Adipocyte (in vitro differentiated cells): ENCODE measurements at places on chromosomes 12 and 14.

DNA sequence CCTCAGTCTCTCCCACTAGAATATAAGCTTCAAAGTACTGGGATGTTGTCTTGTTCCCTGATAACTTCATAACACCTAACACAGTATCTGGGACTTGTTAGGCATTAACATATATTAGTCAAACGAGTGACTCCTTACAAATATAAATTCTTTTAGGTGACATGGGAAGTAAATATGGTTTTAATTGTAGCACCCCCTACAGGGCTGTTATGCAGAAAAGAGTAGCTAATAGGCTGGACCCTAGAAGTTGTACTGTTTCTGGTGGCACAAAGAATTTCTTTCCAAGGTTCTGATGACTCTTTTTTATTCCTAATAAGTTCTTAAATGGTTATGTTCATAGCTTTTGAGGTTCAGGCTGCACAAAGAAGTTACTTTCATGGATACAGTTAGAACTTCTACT, 29.8 kb downstream of the GPATCH2L start:
- DNase-seq = peak; percentile 14

- peak; percentile 55 for DNase-seq
Measured at GRCh38 chr14:24095271-24096068, 1.4 kb downstream of the PCK2 start.

- no peak for DNase-seq
Measured at GRCh38 chr12:119423285-119423684, 88.8 kb downstream of the CCDC60 start.

- no peak for DNase-seq
Measured at GRCh38 chr12:108543652-108544051, 17.3 kb downstream of the SART3 start.

DNA sequence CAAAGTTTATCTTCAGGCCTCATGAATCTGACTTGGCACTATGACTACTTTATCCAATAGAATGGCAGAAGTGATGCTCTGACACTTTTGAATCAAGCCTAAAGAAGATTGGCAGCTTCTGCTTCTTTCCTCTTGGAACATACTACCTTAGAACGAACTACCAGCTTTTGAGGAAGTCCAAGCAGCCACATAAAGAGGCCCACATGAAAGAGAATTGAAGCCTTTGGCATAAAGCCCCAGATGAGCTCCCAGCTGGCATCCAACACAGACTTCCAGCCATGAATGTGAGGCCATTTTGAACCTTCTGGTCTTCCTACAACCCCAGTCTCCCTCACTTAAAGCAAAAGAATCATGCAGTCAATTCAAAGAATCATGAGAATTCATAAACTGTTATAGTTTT, 65.8 kb downstream of the EEA1 start:
- no peak for DNase-seq

DNA sequence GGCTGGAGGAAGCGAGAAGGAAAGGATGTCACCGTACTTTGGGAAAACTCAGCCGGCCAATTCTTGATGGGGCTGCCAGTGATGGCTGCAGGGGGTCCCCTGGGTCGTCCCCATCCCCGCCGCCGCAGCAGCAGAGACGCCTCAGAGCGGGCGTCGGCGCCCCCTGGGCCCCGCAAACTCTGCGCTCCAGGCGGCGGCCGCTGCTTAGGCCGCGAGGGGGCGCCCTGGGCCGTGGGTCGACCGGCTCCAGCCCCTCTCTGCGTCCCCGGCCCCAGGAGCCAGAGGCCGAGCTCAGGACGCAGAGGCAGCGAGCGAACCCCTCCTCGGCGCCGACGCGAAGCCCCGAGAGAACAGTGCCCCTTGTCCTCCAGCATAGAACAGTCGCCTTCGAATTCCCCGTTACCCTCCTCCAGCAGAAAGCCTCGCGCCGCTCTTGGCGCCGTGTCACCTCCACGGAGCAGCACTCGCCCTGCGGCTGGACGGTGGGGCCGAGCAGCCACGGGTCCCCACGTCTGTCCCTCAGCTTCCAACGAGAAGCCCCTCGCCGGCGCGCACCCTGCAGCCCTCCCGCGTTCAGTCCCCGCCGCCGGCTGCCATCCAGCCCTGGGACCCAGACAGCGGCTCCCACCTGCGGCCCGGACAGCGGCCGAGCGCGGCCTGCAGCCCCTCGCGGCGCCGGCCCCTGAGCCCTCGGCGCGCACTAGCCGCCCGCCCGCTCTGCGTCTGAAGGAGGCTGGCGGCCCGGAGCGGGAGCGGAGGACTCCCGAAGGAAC, 106.6 kb downstream of the PRICKLE1 start:
- DNase-seq = peak; percentile 92

DNA sequence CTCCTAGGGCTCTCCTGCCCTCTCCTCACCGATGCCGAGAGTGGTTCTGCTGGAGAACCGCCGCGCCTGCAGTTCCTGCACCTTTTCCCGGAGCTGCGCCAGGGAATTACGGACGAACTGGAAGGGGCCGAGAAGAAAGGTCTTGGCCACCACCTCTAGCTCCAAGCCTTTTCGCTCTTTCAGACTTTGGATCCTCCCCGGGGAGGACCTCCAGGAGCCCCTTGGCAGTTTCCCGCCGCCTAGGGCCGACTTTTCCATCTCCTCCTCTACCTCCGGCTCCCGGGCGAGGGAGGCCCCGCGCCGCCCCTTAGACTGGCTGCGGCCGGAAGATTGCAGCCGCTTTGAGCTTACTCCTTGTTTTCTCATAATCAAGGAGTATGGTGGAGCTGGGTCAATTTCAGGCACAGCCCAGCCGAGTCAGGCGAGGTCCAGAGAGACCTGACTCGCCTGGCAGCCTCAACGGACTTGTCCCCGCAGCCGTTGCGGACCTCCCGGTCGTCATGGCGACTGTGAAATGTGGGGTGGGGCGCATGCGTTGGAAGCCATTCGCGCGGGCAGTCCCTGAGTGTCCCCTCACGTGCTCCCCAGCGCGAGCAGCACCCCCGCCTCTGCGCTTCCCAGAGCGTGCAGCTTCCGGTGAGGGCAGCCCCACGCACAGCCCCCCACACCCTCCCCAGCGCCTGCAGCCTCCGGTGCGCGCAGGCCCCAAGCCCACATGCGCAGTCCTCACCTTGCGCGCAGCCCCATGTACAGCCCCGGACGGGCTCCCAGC, at the start of gene DPY19L2:
TSS of gene DPY19L2 (minus strand) at position 466 of the 772 bp plus-strand sequence. CDS start at position 366, 100 bp downstream.
- DNase-seq = peak; percentile 77

- DNase-seq = no peak
Measured at GRCh38 chr12:94571556-94571955, 78.8 kb downstream of the TMCC3 start.

DNA sequence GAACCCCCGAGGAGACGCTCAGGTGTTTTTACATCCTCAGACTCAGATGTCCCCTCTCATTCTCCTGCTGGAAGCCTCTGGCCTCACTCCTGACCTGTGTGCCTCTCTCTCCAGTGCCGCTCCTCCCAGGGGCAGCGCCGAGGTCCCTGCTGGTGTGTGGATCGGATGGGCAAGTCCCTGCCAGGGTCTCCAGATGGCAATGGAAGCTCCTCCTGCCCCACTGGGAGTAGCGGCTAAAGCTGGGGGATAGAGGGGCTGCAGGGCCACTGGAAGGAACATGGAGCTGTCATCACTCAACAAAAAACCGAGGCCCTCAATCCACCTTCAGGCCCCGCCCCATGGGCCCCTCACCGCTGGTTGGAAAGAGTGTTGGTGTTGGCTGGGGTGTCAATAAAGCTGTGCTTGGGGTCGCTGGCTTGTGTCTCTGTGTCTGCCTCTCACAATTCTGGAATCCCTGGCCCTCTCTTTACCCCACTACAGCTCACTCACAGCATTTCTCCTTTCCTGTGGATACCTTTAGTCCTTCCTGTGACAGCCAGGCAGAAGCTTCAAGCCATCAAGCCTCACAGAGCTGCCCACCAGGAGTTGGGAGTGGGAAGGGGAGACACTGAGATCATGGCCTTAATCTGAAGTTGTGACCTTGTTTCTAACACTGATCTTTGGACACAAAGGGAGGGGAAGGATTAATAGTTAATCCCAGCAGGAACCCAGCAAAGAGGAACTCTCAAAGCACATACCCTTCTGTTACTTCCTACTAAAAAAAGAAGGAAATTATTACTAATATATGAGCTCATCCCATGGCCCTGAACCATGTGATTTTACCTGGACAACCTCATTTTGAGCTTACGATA, 1.1 kb upstream of the SOAT2 start:
- DNase-seq = no peak

DNA sequence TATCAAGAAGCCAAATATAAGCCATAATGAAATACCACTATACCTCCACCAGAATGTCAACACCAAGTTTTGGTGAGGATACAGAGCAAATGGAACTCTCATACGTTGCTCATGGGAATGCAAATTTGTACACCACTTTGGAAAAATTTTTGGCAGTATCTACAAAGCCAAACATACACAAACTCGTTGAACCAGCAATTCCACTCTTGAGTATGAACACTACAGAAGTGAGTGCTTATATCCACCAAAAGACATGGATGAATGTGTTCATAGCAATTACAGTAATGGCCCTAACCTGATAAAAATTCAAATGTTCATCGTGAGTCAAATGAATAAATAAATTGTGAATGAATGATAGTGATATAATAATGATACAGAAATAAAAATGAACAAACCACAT, 24.8 kb downstream of the C12orf71 start:
- DNase-seq = no peak

- DNase-seq = peak; percentile 86
Measured at GRCh38 chr14:100842799-100843198, 16.9 kb downstream of the MEG3 start.

DNA sequence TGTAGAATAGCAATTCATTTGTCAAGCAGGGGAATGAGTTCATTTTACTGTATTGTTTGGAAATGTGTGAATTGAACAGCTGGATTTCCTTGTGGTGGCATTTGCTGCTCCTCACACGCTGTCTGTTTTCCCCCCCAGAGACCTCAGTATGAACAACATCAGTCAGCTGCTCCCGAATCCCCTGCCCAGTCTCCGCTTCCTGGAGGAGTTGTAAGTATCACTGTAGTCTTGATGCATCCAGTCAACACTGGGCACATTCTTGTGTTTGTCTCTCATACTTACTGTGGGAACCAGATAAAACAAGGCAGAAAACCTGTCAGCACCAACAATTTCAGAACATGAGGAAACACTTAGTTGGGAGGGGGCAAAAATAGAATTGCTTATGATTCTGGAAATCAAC, 64.9 kb downstream of the LGR5 start:
- no peak for DNase-seq

- DNase-seq = no peak
Measured at GRCh38 chr12:26014085-26014484, 55.6 kb downstream of the RASSF8 start.

DNA sequence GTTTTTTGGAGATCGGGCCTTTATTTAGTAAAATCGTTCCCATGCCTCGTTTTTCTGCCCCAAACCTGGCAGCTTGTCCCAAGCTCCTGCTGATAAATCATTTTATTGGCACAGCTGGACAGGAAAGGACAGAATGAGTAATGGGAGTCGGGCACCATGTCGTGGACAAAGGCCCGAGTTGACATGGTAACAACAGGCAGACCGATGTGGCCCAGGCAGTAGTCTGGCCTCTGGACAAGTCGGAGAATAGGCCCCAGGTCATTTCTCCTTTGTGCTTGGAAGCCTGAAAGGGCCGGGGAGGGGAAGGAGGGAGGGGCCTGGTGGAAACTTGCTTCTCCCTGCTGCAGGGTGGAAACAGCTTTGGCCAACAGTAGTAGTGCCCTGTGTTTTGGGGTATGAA, 234.9 kb downstream of the SUDS3 start:
- DNase-seq = no peak

DNA sequence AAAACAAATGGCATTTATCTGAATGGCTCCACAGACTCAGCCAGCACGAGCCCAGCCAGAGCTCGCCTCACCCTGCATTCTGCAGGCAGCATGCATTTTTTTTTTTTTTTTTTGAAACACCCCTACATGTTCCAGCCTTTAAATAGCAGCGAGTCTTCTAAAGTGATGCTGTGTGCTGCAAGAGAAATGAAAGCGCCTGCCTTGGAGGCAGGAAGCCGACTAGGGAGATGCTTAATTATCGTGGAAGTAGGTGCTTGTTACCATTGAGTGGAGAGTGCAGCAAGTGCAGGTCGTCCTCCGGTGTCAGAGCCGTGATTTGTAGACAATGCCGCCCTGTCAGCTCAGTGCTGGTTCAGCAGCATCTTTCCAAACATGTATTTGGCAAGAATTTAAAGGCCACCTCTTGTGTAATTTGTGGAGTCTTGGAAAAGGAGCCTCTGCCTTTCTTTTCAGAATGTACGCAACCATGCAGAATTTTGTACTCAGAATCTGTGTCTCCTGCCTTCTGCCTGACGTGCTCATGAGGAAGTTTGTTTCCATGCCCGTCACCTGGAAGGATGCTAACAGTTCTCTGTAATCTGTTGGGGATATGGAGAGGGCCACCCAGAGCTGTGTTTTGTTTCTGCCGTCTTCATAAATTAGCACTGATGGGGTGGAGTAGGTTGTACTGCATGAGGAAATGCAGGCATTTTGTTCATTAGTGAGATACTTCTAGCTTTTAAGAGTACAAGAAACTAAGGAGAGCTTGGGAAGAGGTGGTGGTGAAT, 345.9 kb upstream of the RGS6 start:
- DNase-seq = peak; percentile 77

GRCh38 chr14:105147671-105148603, 20.6 kb downstream of the JAG2 start:
- no peak for DNase-seq

- peak; percentile 94 for DNase-seq
Measured at GRCh38 chr12:101939856-101940265, 62.5 kb downstream of the DRAM1 start.

GRCh38 chr14:96889091-96889490, 91.9 kb downstream of the VRK1 start:
- no peak for DNase-seq

- no peak for DNase-seq
Measured at GRCh38 chr14:23512156-23512555, 39.4 kb downstream of the ZFHX2 start.

GRCh38 chr12:23055004-23055403, 430.0 kb downstream of the ETNK1 start:
- peak; percentile 4 for DNase-seq

DNA sequence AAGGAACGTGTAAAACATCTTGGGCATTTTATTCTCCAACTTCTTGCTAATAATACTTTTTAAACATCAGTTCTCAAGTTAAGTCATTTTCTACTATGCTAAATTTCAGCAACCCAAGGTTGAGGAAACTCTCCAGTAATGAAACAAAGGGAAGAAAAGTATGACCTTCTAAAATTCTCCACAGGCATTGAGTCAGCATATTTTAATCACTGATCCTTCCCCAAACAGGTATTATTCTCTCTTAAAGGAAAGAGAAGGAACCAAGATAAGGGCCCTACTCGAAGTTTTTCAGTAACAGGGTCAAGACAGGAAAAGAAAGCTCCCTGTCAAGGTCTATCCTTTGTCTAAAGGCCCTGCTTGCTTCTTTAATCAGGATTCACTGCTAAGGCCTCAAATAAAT, 3.0 kb downstream of the KICS2 start:
- DNase-seq = no peak
